Activated CD8-positive, alpha-beta T cell treated with anti-CD3 and anti-CD28 coated beads for 36 hours (primary cell): ENCODE measurements at places on chromosomes 16 and 17. TPM values are rescaled to one million over a fixed set of nuclear protein-coding genes. Genes with fewer than 3 reads are reported as not detected.

- H3K4me1 ChIP-seq, result no peaks in the 10 kb centered on the region
- no peak overlapping the region for H3K4me3 ChIP-seq
- no peak overlapping the region for H3K27ac ChIP-seq
- H3K36me3 ChIP-seq, result no peaks in the 10 kb centered on the region
These were observed 159.5 kb upstream of the RPL38 start for GRCh38 chr17:74043976-74044375.

GRCh38 chr16:58862334-58863021, 128.4 kb upstream of the GOT2 start:
- no peak for DNase-seq
- H3K36me3 ChIP-seq, result no peaks in the 10 kb centered on the region
- H3K4me1 ChIP-seq, result no peaks in the 10 kb centered on the region

GRCh38 chr17:58786586-58787295, 31.1 kb downstream of the PPM1E start:
- H3K4me1 ChIP-seq, result peaks cover 9% of the 10 kb centered on the region
- DNase-seq, result no peak
- no peaks in the 10 kb centered on the region for H3K36me3 ChIP-seq
- H3K27ac ChIP-seq, result no peak overlapping the region

GRCh38 chr16:57349212-57350031, 9.2 kb upstream of the CCL22 start:
- peaks cover 21% of the 10 kb centered on the region for H3K4me1 ChIP-seq
- H3K36me3 ChIP-seq, result no peaks in the 10 kb centered on the region
- H3K27ac ChIP-seq, result no peak overlapping the region
- H3K4me3 ChIP-seq, result peak overlapping the region; percentile 17
- DNase-seq, result peak; percentile 75

DNA sequence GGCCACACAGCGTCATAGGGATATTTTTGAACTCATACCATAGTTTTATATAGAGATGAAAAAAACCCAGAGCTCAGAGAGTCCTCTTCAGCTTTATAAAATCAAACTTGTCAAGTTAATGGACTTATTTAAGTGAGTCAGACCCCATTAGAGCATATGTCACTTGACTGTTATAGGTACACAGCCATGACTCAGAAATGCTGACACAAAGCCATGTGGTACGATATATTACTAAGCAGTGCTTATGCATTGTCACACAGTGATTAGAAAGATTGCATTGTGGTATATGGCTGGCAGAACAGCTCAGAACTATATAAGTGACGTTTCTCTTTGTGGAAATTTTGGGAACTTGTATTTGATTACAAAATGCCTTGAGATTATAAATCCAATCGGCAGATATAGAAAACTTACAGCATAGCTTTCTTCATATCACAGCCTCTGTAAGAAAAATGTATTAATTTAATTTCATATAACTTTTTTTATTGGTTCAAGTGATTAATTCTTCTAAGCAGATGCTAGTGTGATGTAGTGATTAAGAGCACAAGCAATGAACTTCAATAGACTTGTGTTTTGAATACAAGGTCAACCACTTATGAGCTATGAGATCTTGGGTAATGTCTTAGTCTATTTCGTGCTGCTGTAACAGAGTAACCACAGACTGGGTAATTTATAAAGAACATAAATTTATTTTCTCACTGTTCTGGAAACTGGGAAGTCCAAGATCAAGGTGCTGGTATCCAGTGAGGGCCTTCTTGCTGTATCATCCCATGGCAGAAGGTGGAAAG, 25.8 kb upstream of the GINS3 start:
- no peak for DNase-seq
- peaks cover 22% of the 10 kb centered on the region for H3K27me3 ChIP-seq
- H3K36me3 ChIP-seq, result no peaks in the 10 kb centered on the region
- no peak overlapping the region for H3K27ac ChIP-seq

The TBC1D28 gene
- not detected for total RNA-seq

The SAT2 gene
- total RNA-seq, result 22.2 TPM

GRCh38 chr16:86229866-86230656, 280.3 kb upstream of the FOXF1 start:
- no peak for DNase-seq
- no peak overlapping the region for H3K27ac ChIP-seq
- peaks cover 12% of the 10 kb centered on the region for H3K27me3 ChIP-seq
- H3K36me3 ChIP-seq, result no peaks in the 10 kb centered on the region

- no peak overlapping the region for H3K4me3 ChIP-seq
- H3K4me1 ChIP-seq, result no peaks in the 10 kb centered on the region
- peaks cover 39% of the 10 kb centered on the region for H3K36me3 ChIP-seq
- H3K27ac ChIP-seq, result no peak overlapping the region
- H3K27me3 ChIP-seq, result no peaks in the 10 kb centered on the region
- DNase-seq, result no peak
These were observed 17.7 kb downstream of the POLR3E start for GRCh38 chr16:22314661-22315626.

- peaks cover 6% of the 10 kb centered on the region for H3K4me1 ChIP-seq
- H3K4me3 ChIP-seq, result no peak overlapping the region
- H3K36me3 ChIP-seq, result peaks cover 21% of the 10 kb centered on the region
- no peak overlapping the region for H3K27ac ChIP-seq
These were observed 21.0 kb upstream of the ENDOV start for GRCh38 chr17:80393961-80394360.

GRCh38 chr16:57235128-57236021, 9.7 kb upstream of the ARL2BP start:
- H3K4me3 ChIP-seq, result no peak overlapping the region
- H3K27ac ChIP-seq, result peak overlapping the region; percentile 1
- peaks cover 12% of the 10 kb centered on the region for H3K4me1 ChIP-seq
- H3K36me3 ChIP-seq, result peaks cover 45% of the 10 kb centered on the region
- H3K27me3 ChIP-seq, result no peaks in the 10 kb centered on the region

- no peak overlapping the region for H3K27ac ChIP-seq
- no peak overlapping the region for H3K4me3 ChIP-seq
- no peaks in the 10 kb centered on the region for H3K36me3 ChIP-seq
- peak; percentile 10 for DNase-seq
- H3K27me3 ChIP-seq, result no peaks in the 10 kb centered on the region
These were observed 28.3 kb upstream of the CDC42EP4 start for GRCh38 chr17:73340093-73340596.
